T-helper 2 cell (primary cell): ENCODE measurements at places on chromosomes 2 and 18.

GRCh38 chr2:98947554-98947953 is 11.5 kb upstream of the CRACDL start:
- no peak for DNase-seq

DNA sequence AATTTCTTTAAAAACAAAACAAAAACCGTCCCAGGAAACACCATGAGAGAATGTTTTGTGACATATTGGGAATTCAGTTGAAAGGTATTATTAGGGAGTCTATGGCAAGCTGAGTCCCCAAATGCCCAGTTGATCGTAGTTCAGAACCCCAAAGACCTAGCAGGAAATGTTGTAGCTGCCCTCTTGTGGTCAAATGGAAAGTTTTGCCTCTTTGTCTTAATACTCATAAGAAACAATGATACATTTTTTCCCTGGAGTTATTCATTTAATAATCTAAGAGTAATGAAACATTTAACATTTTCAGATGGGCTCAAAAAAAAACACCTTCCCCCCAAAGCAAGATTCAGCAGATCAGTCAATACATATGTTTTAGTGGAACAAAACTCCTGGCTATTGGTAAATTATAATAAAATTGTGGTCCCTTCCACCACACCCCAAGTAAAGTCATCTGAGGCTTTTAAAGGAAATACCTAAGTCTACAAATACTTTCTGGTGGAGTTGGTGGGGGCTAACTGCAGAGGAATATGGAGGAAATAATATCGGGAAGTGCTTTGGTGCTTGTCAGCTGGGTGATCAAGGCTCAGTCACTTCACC is 37.8 kb upstream of the EFEMP1 start:
- DNase-seq: no peak

GRCh38 chr2:12127638-12128037 is 381.2 kb downstream of the LPIN1 start:
- DNase-seq: no peak

GRCh38 chr2:98902209-98903063 is 33.6 kb downstream of the CRACDL start:
- no peak for DNase-seq

- no peak for DNase-seq
Measured at GRCh38 chr18:58207520-58208152, 163.6 kb downstream of the NEDD4L start.

DNA sequence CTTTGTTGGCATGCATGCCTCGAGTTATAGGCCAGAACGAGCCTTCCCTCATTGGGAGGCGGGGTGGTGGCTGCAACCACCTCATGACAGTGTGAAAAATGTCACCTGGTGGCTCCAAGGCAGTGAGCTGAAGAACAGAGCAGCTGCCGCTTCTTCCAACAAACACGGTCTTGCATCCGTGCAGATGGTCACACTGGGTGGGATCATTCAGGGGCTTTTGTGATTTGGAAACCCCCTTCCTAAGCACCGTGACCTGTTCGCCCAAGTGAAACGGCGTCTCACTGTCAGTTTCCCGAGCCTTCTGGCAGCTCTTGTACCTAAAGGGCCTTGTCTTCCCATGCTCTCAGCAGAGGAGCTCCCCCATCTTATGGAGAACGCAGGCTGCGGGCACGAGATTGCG is 159.7 kb downstream of the NAPG start:
- no peak for DNase-seq

DNA sequence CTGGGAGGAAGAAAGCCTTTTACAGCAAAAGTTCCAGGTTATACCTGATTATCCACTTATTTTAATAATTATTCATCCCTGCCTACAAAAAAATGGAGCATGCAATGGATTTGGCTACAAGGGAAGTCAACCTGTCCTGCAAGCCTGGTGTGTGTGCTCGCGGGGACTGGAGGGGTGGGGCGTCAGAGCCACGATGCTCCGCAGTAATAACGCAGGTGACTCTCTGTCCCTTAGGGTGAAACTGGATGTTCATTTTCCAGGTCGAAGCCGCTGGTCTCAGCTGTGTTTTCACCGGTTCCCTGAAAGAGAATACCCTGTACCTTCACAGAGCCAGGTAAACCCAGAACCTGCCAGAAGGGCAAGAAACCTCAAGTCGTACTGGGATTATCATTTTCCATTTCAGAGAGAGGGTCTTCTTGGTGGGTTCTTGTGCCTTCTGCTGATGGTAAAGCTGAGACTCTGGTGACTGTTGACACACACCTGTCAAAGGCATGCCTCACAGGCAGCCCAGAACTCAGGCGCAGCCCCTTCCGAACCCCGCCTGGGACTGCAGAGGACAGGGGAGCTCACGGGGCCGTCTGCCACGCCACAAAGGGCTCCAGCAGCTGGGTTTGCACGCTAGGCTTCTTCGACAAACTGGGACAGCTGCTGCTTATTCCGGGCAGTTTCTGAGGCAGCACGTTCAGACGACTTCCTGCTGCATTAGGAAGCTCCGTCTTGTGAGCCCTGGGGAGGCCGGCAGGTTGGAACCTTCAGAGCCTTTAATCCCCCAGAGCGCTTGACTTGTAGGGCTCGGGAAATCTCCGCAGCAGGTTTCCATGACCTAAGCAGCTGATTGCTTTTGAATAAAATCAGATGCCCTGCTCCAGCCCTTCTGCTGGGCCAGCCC is 58.6 kb downstream of the KCNG2 start:
- no peak for DNase-seq

GRCh38 chr18:74197705-74198341 is 49.5 kb downstream of the TIMM21 start:
- no peak for DNase-seq
